ENCODE measurements at places on chromosomes 3 and 15.

DNA sequence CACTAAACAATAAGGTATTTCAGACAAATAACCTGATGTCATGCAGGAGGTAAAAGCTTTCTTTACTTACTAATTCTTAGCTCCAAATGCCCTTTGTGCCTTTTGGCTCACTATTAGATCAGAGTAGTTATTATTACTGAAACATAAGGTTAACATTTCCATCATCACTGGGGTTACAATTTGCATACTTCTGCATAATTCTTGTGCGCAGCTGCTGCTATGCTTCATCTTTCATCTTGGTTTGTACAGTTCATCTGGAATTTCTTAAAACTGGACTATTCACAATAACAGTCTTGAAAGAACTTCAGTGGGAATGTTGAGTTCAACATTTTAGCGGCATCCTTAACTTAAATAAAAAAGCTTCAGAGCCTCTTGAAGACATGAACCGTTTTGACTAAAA lies 383.2 kb upstream of the ADAMTS9 start:
- no peak for DNase-seq

DNA sequence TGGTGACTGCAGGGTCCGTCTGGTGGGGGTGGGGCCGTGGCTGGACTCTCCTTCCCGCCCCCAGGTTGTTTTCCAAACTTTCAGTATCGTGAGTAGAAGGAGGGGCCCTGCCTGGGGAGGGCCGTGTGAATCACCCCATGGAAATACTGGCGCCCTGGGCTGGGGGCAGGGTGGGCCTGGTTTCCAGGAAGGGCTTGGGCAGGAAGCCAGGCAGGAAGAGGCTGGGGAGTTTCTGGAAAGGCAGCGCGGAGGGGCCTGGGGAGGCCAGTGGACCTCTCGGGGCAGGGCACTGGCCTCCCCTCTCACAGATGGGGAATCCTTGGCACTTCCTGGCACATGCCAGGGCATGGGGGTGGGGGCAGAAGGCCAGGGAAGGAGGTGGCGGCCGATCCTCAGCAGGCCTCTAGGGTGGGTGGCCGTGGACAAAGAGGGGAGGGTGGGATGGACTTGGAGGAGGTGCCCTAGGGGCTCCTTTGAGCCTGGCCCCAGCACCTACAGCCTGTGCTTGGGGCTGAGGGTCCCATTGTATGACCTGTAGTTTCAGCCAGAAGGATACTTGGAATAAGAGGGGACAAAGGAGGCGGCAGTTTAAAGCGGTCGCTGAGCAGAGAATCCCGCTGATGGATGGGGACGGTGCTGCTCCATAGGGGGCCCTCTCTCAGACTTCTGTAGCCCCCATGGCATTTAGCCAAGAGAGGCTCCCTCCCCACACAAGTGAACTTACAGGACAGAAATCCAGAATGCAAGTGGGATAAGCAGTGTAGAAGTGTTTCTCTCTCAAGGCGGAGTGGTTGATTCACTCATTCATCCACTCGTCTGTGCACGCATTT lies 56.5 kb upstream of the GATA2 start:
- no peak for DNase-seq

DNA sequence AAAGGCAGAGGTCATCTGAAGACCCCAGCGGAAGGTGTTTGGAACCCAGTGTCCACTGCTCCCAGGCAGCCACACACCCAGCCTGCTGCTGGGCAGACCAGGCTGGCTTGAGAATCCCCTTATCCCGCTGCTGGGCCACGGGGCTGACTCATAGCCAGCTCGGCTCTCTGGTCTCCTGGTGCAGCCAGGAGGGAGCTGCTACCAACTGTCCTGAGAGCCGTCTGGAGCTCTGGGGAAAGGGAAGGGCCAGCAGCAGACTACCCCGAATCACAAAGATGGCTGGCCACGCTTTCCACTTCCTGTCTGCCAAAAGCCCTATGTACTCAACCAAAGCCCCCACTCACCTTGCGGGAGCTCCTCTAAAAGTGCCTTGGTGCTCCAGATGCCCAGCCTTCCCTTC lies 38.3 kb downstream of the WHAMM start:
- DNase-seq = no peak

GRCh38 chr3:41184394-41184793 lies 14.9 kb upstream of the CTNNB1 start:
- DNase-seq = no peak

- DNase-seq = no peak
Observed at GRCh38 chr3:134299185-134299887, 48.7 kb upstream of the RYK start.

GRCh38 chr3:104437131-104437750 lies 929.5 kb upstream of the ALCAM start:
- no peak for DNase-seq

- no peak for DNase-seq
Observed at GRCh38 chr15:66454143-66454542, 43.4 kb downstream of the SNAPC5 start.

DNA sequence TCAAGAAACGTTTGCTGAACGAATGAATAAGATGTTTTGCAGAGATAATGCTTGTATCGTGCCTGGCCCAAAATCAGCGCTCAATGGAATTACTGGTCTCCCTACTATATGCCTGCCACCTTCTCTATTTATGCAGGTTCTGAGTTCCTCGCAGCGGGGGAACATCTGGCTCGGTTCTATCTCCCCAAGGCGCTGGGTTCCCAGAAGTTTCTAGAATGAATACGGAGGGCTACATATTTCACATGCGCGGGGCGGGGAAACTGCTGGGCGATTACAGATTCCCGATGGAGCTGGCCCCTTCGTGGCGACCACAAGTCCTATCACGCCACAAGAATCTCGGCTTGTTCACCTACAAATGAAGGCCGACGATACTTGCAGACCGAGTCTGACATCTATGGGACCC lies 411 bp upstream of the EIF2B5 start:
- DNase-seq = no peak

DNA sequence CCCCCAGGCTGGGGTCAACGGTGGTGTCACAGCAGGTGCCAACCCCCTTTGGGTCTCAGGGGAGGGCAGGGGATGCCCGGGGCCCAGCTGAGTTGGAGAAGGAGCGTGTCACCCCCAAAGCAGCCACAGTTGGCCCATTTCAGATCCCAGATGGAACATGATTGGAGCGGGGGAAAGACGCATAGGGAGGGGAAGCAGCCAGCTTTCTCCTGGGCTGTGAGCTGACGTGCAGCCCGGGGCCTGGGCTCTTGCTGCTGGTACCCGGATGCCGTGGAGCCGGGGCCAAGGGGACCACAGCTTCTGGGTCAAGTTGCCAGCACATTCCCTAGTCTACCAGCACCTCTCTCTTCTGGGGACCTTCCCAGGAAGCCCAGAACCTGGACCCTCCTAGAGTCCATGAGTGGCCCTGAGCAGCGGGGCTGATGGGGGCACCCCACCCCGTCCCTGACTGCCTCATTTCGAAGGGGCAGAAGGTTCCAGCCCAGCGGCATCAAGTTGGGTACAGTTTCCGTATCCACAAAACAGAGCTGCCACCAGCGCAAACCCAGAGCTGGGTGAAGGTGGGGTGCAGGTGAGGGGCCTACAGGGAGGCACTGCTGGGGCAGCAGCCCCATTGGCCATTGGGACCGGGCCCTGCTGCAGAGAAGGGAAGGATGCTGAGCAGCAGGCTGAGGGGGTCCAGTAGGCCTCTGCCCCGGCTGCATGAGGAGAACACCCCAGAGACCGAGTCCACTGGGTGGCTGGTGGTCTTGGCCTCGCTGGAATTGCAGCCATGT lies 148.8 kb downstream of the NSMCE3 start:
- no peak for DNase-seq

GRCh38 chr3:193021506-193022010 lies 103.9 kb upstream of the MB21D2 start:
- DNase-seq = no peak

DNA sequence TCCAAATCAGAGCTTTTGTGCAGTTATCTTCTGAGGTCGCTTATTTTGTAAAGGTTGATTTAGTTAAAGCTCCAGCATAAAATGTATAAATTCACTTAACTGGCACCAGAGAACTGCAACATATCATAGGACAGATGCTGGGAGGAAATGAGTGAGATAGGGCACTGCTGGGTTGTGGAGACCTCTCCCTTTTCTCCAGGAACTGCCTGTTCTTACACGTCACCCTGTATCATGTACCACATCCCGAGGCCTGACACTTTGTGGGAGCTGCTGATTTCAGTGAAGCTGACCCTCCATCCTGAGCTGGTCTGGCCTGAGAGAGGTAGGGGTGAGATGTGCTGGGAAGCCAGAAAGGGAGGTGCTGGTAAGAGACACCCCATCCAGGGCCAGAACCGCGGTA lies 213.8 kb upstream of the FEZF2 start:
- DNase-seq = no peak

GRCh38 chr15:87355946-87356345 lies 900.6 kb downstream of the NTRK3 start:
- DNase-seq = no peak

GRCh38 chr3:155313300-155313699 lies 19.8 kb upstream of the STRIT1 start:
- no peak for DNase-seq

DNA sequence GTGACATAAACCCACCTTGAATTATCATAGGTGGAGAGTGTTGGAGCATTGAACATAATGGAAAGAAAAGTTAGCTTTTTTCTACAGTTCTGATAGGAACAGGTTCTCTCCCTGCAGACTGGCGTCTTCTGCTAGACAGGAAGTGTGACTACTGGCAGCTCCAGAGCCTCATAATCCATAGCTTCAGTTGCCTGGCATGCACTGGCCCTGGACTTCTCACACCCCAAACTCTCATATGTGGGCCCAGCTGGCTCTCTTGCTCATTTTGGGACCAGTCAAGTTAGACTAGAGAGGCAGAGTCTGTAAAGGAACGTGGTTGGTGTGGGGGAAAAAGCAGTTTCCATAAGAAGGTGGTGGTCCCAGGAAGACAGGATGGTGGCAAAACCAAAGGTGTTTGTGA lies 180.1 kb downstream of the VGLL4 start:
- no peak for DNase-seq

DNA sequence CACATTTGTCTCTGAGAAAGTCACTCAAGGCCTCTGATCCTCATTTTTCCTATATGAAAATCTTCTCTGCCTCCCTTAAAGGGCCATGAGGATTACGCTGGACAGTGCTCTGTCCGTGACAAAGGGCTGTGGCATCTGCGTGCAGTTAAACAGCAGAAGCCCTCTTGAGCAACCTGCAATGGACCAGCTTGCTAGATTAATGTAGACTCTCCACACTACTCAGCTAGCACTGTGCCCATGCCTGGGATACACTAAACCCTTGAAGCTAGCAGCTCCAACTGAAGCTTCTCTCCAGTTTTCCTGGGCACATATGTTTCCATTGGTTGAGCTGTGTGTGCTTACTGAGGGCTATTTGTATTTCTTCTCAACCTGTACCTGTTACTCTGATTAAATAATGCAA lies 303.8 kb downstream of the RPLP1 start:
- no peak for DNase-seq

DNA sequence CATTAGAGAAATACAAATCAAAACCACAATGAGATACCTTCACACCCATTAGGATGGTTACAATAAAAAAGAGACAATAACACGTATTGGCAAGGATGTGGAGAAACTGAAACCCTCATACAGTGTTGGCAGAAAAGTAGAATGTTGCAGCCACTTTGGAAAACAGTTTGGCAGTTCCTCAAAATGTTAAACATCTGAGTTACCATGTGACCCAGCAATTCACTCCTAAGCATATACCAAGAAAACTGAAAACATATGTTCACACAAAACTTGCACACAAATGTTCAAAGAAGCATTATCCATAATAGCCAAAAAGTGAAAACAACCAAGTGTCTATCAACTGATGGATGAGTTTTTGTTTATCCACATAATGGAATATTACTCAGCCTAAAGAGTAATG lies 166.9 kb upstream of the FAM3D start:
- DNase-seq = no peak

DNA sequence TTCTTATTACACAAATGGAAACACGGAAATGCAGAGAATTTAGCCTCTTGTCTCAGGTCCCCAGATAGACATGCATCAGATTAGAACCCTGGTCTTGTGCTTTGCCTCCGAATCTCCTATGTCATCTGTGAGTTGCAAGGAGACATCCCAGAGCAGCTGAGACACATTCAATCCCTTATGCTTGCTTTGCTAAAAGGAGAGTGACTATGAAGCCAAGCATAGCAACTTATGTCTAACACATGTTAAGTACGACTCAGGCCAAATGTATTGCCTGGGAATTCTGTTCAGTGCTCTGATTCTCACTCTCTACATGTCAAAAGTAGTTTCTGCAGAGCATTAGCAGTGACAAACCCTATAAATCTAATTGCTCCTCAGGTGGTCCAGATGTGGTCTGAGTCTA lies 30.6 kb upstream of the LRRC3B start:
- no peak for DNase-seq

GRCh38 chr3:160474416-160474838 lies 24.8 kb upstream of the TRIM59 start:
- DNase-seq = no peak

DNA sequence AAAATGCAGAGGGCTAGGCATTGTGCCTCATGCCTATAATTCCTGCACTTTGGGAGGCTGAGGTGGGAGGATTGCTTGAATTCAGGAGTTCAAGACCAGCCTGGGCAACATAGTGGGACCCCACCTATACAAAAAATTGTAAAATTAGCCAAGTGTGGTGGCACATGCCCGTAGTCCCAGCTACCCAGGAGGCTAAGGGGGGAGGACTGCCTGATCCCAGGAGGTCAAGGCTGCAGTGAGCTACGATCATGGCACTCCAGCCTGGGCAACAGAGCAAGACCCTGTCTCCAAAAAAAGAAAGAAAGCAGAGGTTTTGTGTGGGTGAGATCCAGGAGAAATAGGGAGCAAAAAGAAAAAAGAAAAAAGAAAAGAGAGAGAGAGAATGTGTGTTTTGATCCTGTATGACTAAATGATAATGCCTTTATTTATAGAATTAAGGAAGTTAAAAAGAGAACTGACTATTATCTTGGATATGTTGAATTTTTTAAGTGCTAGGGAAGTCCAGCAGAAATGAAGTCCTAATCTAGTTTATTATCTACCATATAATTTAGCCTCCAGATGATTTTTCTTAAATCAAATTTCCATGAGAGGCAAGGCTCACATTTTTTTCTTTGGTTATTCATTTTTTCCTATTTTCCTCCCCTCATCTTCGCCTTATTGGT lies 4.8 kb downstream of the TTBK2 start:
- DNase-seq = no peak

GRCh38 chr15:57994221-57995049 lies 71.1 kb downstream of the ALDH1A2 start:
- DNase-seq = no peak

GRCh38 chr3:187073581-187074098 lies 65.7 kb downstream of the RPL39L start:
- DNase-seq = no peak

- DNase-seq = no peak
Observed at GRCh38 chr3:182782149-182782548, 11.2 kb upstream of the ATP11B start.

Measured in stimulated activated CD4-positive, alpha-beta T cell treated with anti-CD3 and anti-CD28 coated beads, Interleukin-1b, Interleukin-23, amount 100 ng/mL, for 24 hours (primary cell).